ENCODE measurements at places on chromosomes 5 and 9.

GRCh38 chr5:66570201-66570600, 26.0 kb upstream of the MAST4 start:
- no peak for DNase-seq

- no peak for DNase-seq
These were observed 556.6 kb upstream of the TUSC1 start for GRCh38 chr9:26234865-26235264.

GRCh38 chr9:117705386-117705785, 1.2 kb downstream of the TLR4 start:
- DNase-seq, result no peak

GRCh38 chr5:59246145-59246869, 647.2 kb downstream of the PDE4D start:
- no peak for DNase-seq

GRCh38 chr9:127189628-127190027, 67.2 kb upstream of the ANGPTL2 start:
- no peak for DNase-seq

DNA sequence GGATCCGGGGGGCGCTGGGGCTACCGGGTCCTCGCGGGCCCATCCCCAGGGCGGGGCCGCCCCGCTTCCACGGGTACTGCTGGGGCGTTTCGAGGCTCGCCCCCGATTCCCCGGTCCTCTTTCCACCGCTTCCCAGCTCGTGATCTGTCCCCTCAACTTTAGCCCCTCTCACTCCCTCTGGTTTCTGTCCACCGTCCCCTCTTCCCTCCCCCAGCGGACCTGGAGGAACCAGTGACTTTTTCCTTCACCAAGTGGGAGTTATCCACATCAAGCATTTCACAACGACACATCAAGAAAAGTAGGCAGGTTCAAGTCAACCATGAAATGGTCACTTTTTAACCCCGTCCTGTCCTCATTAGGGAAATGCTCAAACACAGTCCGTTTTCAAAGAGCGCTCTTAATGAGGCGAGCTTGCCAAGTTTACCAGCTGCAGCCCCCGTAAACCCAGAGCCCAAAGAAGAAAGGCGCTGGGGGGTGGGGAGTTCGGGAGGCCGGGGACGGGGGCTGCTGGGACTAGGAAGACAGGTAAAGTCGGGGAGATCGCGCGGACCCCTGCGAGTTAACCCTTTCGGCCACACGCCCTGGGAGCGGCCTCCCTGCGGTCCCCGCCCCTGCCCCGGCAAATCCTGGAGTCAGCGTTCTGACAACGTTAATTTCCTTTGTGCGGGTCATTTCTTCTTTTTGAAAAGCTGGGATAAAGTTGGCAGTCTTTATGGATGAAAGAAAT, 2.1 kb upstream of the NFIB start:
- no peak for DNase-seq

- DNase-seq, result no peak
These were observed 45.2 kb downstream of the UBE2QL1 start for GRCh38 chr5:6493681-6494454.

Data from CD4-positive, alpha-beta T cell treated with Interleukin-21 for 1 hour (primary cell).